ENCODE measurements at places on chromosomes 6 and 20.

DNA sequence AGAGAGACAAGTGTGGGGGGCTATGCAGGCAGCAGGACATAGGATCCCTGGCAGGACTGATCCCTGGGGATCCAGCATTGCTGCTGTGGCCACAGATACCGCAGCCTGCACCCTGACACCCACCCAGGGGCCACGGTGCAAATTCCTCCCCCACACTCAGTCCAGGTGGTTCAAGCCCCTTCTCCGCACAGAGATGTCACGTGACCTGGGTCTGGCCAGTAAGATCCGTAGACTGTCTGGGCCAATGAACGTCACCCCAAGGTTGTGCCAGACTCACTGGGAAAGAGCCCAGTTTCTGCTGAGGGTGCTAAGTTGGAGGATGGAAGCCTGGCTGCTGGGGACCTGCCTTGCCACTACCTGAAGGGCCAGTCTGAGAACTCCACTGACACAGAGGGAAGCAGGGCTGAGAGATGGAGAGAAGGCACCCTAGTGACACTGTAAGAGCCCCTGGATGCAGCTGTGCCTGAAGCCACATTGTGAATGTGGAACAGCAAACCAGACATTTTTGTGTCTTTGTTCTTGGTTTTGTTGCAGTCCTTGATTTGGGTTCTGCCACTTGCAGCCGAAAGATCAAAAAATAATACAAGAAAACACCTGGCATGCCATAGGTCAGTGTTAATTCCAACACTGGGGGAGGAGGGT lies 228.6 kb downstream of the PREX1 start:
- DNase-seq, result no peak

- DNase-seq, result peak; percentile 11
Observed at GRCh38 chr6:138882369-138883017, 86.6 kb downstream of the ECT2L start.

DNA sequence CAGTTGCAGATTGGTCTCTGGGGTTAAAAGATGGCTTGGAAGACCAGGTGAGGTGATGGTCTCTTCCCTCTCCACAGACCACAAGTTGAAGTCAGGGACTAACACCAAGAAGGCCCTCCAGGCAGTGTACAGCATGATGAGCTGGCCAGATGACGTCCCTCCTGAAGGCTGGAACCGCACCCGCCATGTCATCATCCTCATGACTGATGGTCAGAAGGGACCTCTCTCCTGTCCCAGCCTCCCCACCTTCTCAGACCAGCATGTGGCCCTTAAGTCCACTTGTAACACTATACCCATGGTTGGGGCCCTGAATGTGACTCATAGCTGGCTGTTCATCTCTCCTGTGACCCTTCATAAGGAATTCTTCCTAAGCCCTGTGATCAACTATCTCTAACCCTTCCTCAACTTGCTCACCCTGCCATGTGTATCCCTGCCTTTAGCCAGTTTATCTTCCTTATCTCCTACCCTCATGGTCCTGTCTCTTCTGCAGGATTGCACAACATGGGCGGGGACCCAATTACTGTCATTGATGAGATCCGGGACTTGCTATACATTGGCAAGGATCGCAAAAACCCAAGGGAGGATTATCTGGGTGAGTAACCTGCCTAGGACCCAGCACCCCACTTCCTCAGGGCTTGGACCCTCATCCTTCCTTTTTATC lies 3.0 kb downstream of the CFB start:
- DNase-seq, result no peak

DNA sequence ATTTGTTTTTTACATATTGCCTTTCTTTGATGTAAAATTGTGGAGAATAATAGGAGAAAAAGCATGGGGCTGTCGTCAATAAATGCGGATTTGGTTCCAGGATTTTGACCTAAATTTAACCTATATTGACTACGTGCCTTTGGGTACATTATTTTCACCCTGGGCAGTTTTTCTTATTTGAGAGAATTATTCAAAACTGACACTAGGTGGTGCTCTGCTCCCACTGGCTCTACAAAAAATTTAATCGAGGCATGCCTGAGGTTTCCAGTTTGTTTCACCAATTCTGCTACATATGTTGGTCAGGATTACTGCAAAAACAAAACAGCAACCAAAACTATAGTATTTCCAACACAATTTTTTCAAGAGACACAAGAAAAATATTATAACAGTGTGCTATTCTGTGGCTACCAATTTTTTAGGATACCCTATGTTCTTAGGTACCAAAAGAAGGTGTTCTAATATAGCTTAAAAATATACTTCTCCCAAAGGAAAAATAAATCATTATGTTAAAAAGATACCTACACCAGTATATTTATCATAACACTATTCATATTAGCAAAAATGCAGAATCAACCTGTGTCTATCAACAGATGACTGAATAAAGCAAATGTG lies 48.6 kb upstream of the FABP7 start:
- DNase-seq, result peak; percentile 4

DNA sequence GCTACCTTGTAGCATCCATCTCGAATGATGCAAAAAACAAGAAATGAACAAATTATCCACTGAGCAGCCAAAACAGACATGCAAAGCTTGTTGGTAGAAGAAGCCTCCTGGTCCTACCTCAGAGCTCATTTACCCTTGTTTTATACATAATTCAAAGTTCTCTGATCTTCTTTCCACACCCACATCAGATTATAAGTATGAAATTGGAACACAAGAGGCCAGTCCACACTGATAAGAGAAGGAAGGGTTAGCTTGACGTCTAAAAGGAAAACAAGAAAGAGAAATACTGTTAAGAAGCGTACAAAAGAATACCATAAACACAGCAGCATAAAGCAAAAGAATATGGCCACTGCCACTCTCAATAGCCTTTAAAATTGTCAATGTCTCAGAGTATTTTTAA lies 49.7 kb downstream of the FAM83B start:
- DNase-seq, result no peak

- peak; percentile 28 for DNase-seq
Observed at GRCh38 chr6:40586369-40587201, 579 bp downstream of the LRFN2 start.

- DNase-seq, result no peak
Observed at GRCh38 chr20:58019850-58020625, 208.4 kb downstream of the ANKRD60 start.

DNA sequence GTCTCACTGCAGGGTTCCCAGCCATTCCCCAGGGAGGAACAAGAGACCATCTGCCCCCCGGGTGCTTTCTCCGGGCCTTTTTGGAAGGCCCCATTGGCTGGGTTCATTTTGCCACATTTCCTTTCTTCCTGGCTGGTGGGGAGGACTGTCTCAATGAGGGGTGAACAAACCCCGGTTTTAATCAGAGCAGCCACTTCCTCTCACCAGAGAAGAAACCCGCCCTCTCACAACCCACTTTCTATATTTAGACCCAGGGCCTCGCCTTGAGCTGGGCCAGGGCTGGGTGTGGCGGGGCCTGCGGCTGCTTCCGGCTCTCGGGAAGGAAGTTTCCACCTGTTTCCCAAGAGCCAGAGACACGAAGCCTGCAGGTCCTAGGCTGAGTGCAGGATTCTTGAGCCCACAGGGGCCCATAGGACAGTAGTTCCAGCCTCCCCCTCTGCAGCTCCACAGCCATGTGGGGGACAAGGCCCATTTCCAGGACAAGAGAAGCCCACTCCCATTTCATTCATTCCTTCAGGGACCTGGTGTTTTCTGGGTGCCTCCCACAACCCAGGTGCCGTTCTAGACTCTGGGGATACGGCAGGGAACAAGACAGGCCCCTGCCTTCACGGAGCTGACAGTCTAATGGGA lies 41.8 kb downstream of the RBM38 start:
- peak; percentile 78 for DNase-seq

GRCh38 chr6:122902326-122902725 lies 93.7 kb upstream of the CLVS2 start:
- no peak for DNase-seq

DNA sequence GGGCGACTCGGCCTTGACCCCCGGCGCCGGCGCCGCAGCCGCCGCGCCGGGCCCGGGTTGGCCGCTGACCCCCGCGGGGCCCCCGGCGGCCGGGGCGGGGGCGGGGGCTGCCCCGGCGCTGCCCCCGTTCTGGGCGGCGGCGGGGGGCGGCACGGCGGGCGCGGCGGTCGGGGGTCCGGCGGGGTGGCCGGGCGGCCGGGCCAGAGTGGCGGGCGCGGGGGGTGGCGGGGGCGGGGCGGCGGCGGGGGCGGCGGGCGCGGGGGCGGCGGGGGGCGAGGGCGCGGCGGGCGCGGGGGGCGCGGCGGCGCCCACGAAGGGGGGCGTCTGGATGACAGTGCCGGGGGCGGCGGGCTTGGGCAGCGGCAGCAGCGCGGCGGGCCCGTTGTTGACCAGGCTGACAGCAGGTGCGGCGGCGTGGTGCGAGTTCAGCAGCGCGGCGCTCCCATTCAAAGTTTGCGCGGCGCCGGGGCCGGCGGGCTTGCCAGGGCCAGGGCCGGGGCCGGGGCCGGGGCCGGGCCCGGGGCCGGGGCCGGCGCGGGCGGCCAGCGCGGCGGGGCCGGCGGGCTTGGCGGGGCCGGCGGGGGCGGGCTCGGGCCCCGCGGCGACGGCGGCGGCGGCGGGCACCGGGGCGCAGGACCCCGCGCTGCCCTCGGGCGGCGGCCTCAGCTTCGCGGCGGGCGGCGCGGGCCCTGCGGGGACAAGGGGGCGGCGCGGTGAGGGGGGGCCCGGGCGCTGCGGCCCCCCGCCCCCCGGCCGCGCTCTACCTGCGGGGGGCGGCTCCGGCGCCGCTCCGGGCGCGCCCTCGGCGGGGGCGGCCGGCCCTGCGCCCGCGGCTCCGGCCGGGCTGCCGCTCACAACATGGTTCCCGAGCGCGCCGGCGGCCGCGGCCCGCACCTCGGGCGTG lies 659 bp downstream of the TAF4 start:
- DNase-seq, result peak; percentile 35

- peak; percentile 55 for DNase-seq
Observed at GRCh38 chr6:17714879-17715851, 8.4 kb upstream of the NUP153 start.

- DNase-seq, result no peak
Observed at GRCh38 chr6:20173833-20174792, 38.2 kb downstream of the MBOAT1 start.

GRCh38 chr20:35269055-35269781 lies 8.7 kb downstream of the MMP24OS start:
- DNase-seq, result peak; percentile 66

- DNase-seq, result no peak
Observed at GRCh38 chr6:105676857-105677256, 274.0 kb upstream of the PREP start.

DNA sequence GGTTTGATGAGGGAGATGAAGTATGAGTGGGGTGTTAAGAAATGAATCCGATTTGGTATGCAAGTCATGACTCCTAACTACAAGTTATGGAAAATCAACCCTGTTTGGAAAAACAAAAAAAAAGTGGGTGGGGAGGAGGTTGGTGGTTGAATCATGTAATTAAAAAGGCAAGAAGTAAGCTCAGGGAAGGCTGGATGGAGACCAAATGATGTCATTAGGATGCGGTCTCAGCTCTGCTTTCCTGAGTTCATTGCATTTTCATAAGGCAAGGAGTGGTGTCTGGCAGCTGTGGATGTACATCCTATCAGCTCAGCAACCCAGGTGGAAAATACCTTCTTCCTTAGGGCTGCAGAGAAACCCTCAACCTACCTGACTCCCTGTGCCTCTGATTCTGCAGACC lies 60.4 kb upstream of the AKAP12 start:
- DNase-seq, result no peak

GRCh38 chr6:52407467-52407866 lies 12.7 kb upstream of the EFHC1 start:
- no peak for DNase-seq

- no peak for DNase-seq
Observed at GRCh38 chr6:41442352-41442672, 103.9 kb upstream of the FOXP4 start.

DNA sequence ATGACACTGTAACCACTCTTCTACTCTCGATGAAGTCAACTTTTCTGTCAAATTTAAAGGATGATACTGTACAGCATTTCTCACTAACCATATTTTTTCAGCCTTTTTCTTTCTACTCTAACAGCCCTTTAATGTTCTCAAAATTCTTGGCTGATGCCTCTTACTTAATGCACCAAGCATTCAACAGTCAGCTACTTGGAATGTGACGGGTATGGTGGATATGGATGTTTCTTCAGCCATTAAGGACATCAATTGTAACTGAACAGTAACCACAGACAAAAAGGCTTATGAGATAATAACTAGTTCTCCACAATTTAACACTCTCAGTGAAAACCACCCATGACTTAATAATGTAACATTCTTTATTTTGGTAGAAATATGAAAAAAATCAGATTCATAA lies 467.2 kb upstream of the ZNF337 start:
- no peak for DNase-seq

DNA sequence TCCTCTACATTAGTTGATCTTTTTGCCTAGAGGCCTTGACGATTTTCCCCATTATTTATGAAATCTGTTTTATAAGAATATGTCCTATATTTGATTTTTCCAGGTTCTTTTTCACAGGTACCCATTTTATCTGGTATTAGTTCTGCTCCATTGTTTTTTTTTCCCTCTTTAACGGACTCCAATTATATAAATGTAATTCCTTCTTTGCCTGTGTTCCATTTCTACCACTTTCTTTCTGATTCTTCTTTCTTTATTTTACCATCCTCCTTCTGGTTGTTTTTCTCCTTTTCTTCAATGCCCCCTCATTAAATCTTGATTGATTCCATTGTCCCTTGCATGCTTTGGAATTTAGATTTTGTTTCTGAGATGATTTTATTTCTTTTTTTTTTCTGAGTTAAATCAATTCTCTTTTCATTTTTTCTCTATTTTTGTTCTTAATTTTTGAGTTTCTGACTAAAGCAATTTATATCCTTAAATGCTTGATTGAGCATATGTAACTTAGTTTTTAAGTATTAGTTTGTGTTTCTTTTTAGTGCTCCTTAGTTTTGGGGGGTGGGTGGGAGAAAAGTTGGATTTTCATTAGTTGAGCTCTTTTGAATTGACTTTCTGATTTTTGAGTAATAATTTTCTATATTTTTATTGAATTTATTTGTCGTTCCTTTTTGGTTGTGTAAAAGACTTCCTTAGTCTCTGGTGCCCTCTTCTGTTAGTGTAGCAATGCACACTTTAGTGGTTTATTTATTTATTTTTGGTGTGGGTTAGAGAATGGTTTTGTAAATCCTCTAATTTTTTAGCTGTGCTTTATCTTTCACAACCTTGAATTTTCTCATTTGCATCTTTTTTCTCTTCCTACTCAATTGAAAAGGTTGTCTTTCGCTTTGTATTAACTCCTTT lies 140.8 kb downstream of the FARS2 start:
- no peak for DNase-seq

Measured in stimulated activated CD4-positive, alpha-beta T cell treated with anti-CD3 and anti-CD28 coated beads, Interleukin-15, amount 100 ng/mL, for 24 hours (primary cell).